Esophagus muscularis mucosa (tissue), 4 donors: ENCODE measurements at places on chromosomes 1 and 21. TPM values are rescaled to one million over a fixed set of nuclear protein-coding genes. Genes with fewer than 3 reads are reported as not detected.

SLAMF7 gene
- total RNA-seq = 1.3 TPM

CLEC20A gene
- not detected for total RNA-seq

DNA sequence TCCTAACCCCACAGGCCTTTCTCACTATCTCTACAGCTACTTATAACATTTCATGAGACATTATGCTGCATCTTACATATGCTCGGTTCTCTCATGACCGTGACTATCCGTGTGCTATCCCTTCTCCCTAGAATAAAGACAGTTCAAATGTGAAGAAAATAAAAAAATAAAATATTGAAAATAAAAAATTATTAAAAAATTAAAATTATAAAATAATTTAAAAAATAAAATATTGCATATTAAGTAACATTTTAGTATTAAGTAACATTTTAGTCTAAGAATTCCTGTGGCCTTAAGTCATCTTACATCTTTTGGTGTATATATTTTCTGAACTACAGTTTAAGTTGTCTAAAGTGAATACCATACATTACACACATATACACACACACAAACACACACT is 415.5 kb downstream of the DPYD start:
- H3K36me3 ChIP-seq = no peaks in the 10 kb centered on the region
- H3K27ac ChIP-seq = no peak overlapping the region
- no peaks in the 10 kb centered on the region for H3K27me3 ChIP-seq
- peaks cover 14% of the 10 kb centered on the region for H3K4me1 ChIP-seq
- H3K4me3 ChIP-seq = no peak overlapping the region

DNA sequence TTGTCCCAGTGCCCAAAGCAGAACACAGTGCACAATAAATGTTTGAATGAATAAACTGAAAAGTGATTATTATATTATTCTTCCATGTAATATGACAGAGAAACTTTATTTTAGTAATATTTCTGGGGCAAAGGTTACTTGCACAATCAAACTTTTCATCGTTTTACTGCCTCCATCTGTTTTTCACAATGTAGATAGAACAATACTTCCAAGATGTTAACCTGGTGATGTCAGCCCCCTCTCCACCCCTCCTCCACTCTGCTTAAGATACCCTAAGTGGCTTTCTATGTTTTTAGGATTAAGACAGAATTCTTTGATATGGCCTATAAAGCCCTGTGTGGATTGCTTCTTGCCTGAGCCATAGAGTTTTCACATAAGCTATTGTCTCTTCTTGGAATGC is 13.8 kb upstream of the NTMT2 start:
- H3K27ac ChIP-seq = no peak overlapping the region
- H3K36me3 ChIP-seq = no peaks in the 10 kb centered on the region
- H3K27me3 ChIP-seq = no peaks in the 10 kb centered on the region

DNA sequence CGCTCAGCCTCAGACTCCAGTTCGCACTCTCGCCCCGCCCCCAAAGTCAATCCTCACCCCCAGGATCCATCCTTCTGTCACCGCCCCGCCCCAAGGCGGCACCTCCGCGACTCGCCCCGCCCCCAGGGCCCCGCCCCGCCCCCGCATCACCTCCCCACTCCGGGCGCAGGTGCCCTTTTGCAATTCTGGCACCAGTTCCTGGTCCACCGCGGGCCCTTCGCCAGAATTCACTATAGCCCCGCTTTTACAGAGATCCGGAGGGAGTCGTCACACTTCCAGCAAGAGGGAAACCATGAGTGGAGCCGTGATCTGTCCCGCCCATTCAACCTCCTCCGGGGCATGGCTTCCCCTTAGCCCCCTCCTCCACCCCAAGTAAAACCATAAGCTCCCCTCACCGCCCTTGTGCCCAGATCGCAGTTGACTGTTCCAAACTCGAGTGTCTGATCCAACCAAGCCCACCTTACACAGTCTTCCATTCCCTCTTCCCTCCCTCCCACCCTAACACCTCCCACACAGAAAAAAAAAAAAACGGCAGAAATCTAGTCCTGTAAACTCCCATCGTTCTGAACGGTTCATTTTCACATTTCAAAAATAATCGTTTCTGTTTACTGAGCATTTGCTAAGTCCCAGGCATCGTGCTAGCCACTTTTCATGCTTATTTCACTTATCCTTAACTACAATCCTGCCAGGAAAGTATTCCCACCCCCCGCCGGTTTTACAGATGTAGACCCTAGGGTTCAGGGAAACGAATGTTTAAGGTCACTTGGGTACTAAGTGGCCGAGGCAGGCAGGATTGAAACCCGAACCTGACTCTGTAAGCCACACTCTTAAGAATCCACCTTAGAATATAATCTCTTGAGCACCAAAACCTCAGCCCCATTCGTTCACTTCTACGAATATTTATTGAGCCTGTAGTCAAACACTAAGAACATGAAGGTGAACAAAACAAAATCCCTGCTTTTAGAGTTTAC is 1.3 kb upstream of the DNAJC16 start:
- peak overlapping the region; percentile 97 for H3K27ac ChIP-seq
- no peaks in the 10 kb centered on the region for H3K36me3 ChIP-seq
- H3K27me3 ChIP-seq = no peaks in the 10 kb centered on the region
- peak overlapping the region; percentile 93 for H3K4me3 ChIP-seq

- H3K27ac ChIP-seq = no peak overlapping the region
- H3K4me3 ChIP-seq = no peak overlapping the region
- H3K36me3 ChIP-seq = no peaks in the 10 kb centered on the region
- H3K4me1 ChIP-seq = peaks cover 40% of the 10 kb centered on the region
Measured at GRCh38 chr1:24105368-24106160, 6.4 kb downstream of the MYOM3 start.

DNA sequence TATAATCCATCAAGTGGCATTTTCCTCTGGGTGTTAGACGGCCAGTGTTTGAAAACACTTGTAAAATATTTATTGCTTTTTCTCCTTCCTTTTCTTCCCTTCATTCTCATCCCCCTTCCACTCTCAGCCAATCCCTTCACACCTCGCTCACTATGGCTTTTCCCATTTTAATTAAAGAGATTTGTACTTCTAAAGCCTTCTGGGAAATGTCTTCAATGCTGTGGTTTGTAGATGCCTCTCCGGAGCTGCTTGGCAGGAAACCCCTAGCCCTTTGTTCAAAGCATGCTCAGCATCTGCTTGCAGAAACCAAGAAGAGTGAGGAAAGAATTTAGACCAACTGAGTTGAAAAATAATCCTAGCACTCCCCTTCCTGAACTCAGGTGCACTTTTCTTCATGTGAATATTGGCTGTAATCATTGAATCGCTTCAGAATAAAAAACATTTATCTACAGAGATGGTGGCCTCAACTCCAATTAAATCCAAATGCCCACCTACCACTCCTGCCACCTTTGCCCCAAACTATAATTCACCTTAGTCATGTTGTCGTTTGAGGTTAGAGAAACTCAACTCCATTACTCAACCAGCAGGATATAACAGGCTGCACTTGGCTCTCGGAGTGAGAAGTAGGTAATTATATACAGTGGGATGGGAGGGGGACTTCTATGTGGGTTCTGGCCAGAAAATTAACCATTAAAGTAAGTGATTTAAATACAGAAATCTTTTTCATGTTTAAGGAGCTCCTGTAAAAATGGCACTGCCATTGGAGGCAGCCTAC is 659.4 kb upstream of the CAMK1G start:
- H3K27me3 ChIP-seq = no peaks in the 10 kb centered on the region
- no peaks in the 10 kb centered on the region for H3K36me3 ChIP-seq
- no peak overlapping the region for H3K4me3 ChIP-seq
- no peak for DNase-seq

DNA sequence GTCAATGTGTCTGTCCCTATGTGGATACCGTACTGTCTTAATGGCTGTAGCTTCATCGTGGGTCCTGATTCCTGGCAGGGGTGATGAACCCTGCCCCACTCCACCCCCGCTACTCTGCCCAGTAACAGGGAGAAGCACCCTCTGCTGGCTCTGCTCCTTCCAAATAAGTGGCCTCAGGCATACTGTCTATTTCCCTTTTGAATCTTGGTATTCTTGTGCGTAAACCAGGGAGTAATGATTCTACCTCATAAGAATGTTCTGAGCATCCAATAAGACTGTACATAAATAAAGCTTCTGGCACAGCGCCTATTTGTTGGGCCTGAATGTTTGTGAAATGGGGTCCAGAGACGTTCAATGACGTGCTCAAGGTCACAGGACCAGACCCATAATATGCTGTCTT is 35.2 kb upstream of the CTPS1 start:
- H3K36me3 ChIP-seq = no peaks in the 10 kb centered on the region
- no peak overlapping the region for H3K4me3 ChIP-seq
- no peaks in the 10 kb centered on the region for H3K27me3 ChIP-seq
- peak overlapping the region; percentile 84 for H3K27ac ChIP-seq
- H3K4me1 ChIP-seq = peaks cover 34% of the 10 kb centered on the region
